ENCODE measurements at places on chromosomes 2 and 18. TPM values are rescaled to one million over a fixed set of nuclear protein-coding genes. Genes with fewer than 3 reads are reported as not detected.

GRCh38 chr18:79949697-79950487 is 1.6 kb downstream of the SLC66A2 start:
- no peak for DNase-seq

- no peak for DNase-seq
These were observed 13.8 kb downstream of the NBAS start for GRCh38 chr2:15547115-15547876.

GRCh38 chr2:60275958-60276357 is 277.5 kb downstream of the BCL11A start:
- DNase-seq: no peak

DNA sequence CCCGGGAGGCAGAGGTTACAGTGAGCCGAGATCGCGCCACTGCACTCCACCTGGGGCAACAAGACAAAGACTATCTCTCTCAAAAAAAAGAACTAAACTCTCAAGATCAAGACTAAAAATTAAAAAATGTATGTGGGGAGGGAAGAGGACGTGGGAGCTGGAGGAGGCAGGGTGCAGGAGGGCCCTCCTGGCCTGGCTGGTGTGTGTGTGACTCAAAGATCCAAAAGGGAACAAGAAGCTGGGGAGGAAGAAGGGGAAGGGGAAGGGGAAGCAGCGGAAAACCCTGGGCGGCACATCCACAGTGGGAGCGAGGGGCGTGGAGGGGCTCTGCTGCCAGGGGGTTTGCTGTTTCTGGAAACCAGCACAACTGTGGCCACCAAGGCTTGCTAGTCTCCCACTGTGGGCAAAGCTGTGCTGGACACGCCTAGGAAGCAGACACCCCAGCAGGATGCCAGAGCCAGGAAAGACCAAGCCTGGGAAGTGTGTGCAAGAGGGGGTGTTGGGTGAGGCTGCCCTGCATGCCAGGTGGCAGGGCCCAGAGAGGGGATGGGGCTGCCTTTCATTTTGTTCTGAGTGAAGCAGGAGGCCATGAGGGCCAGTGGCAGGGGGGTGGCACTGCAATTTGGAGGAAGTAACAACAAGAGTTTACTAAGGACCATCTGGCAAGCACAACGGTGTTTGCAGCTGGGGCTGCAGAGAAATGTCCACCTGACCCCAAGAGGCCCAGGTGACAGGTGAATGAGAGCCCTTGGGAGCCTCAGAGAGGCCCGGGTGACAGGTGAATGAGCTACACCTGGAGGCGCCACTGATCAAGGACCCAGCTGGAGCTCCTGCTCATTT is 44.5 kb downstream of the ANO7 start:
- DNase-seq: no peak

DNA sequence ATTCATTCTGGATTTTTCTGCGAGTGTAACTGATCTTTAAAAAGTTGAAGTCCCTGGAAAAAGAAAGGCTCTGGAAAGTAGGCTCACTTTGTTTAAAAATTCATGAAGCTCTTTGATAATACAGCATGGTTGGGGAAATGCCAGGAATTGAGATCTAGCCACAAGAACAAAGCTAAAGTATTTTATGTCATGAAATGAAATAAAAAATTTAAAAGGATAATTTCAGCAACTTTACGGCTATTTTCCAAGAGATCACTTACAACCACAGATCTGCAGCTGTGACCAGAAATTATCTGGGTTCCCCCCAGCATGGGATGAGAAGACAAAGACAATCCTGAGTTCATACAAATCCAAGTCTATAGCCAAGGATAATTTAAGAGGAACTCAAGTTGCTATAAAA is 25.3 kb upstream of the RFX8 start:
- DNase-seq: no peak

DNA sequence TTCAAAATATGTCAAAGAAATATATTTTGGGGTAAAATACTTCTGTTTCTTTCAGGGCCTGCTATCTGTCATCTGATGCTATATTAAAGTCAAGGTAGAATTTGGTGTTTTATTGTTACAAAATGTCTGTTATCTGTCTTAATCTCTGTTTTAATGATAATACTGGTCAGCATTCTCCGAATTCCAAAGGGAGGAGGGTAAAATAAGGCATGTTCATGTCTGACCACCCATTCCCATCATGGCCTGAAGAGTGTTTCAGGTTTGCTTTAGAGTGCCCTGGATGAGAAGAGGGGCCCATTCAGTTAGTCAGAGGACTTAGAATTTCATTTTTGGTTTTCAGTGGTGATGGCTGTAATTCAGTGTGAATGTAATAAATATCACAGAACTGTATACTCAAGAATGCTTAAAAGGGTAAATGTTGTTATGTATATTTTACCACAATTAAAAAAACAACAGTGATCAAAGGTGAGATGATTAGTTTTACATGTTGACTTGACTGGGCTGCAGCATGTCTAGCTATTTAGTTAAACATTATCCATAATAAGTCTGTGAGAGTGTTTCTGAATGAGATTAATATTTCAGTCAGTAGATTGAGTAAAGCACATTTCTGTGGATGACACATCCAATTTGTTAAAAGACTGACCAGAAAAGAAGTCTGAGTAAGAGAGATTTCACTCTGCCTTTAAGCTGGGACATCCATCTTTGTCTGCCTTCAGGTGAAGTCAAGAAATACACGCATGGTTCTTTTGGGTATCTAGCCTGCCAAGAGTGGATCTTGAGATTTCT is 467.9 kb upstream of the SYT4 start:
- no peak for DNase-seq

- DNase-seq: no peak
These were observed 74.8 kb downstream of the RBMS1 start for GRCh38 chr2:160418853-160419252.

GRCh38 chr2:98884658-98885057 is 51.4 kb downstream of the CRACDL start:
- no peak for DNase-seq

DNA sequence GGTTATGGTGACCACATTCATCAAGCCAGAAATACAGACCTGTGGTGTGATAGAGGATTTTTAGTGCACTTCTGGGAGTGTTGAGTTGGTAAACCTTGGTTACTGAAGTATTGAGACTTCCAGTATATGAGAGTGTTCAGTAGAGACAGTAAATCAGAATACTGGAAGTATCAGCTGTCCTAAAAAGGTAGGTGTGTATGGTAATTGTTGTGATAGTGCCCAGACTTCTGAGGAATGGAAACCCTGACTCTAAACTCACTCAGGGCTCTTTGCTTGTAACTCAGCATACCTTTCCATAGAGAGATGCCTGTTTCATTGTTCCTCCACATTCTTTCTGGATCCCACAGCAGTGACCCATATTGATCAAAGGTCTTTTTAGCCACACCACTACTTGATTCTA is 217.1 kb downstream of the SETBP1 start:
- DNase-seq: no peak

- no peak for DNase-seq
These were observed 395.5 kb upstream of the HNRNPA3 start for GRCh38 chr2:176817061-176817565.

- DNase-seq: no peak
These were observed 373.0 kb downstream of the RIT2 start for GRCh38 chr18:42742474-42742873.

DNA sequence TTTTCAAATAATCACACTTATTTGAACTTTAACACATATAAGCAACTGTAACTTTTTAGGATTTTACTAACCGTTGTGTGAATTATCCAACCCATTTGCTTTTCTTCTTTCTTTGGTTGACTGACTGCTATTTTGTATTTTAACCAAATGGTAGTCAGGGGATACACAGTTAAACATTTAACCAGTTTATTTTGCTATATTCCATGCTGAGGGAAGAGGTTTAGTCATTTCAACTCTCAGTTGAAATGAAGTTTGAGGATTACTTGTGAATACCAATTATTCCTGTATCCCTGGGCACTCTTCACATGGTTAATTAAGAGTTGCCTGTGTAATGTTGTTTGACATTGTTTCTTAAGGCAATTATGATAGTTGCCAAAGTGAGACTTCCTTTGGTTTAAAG is 1.9 kb downstream of the SPAG16 start:
- peak; percentile 20 for DNase-seq

DNA sequence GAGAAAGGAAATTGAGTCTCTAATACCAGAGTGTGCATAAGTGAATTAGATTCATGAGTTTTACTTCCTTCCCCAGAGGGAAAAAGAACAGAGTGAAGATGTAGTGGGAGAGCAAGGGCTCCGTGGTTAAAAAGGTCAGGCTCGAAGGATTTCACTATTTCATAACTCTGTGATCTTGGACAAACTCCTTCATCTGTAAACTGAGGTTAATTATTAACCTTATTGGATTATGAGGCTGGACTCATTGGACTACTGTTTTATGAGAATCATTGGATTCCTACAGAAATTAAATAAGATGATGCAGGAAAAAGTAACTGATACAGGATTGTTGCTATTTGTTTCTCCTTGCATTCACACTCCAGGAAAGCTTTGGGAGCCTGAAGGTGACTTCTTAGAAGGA is 45.0 kb downstream of the SRD5A2 start:
- peak; percentile 19 for DNase-seq

DNA sequence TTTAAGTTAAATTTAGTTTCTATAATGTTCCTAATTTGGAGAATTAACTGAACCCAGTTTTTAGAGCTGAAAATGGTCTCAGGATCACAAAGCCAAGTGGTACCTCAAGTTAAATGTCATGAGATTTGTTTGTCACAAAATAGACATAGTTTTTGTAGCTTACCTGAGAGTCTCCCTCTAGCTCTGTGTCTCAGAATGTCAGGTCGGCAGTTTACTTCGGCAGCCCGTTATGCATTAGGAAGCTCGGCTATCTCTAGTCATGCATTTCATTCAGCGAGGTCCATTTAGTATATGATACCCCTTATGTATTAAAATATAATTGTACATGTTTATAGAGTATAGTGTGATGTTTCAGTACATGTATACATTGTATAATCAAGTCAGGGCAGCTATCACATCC is 155.6 kb downstream of the EML6 start:
- DNase-seq: no peak

DNA sequence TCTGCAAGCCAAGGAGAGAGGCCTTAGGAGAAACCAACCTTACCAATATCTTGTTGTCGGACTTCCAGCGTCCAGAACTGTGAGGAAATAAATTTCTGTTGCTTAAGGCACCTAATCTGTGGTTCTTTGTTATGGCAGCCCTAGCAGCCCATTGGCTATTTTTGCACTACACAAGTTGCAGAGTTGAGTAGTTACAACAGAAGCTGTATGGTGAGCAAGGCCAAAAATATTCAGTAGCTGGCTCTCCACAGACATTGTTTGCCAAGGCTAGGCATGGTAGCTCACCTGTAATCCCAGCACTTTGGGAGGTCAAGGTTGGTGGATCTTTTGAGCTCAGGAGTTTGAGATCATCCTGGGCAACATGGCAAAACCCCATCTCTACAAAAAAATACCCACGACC is 27.1 kb upstream of the SCYGR1 start:
- no peak for DNase-seq

- DNase-seq: no peak
These were observed 479.9 kb upstream of the TNP1 start for GRCh38 chr2:217339753-217340152.

DNA sequence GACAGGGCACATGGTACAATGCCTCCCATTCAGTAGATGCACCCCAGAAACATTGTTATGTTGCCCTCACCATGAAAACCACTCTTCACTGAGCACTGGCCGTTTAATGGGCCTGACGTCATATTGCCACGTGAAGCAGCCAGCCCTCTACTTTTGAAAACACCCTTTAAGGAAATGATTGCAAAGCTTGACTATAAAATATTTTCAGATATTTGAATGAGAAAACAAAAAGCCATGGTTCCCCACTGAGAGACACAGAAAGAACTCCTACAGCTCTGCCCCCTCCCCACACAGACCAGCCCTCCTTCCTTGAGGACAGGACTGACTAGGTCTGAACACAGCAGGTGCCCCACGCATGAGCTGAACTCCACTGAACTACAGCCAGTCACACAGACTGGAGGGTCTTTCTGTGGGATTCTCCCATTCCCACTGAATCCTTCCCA is 349.1 kb downstream of the ANAPC1 start:
- DNase-seq: peak; percentile 74

- peak; percentile 52 for DNase-seq
These were observed 128.5 kb downstream of the QPCT start for GRCh38 chr2:37472959-37473358.

GRCh38 chr2:230156782-230157699 is 62.7 kb downstream of the SP110 start:
- no peak for DNase-seq

- DNase-seq: no peak
These were observed 228.7 kb downstream of the FSIP2 start for GRCh38 chr2:185967335-185967734.

- no peak for DNase-seq
These were observed 348.2 kb downstream of the CTNNA2 start for GRCh38 chr2:79861059-79861374.

GRCh38 chr2:241018051-241018891 is 19.9 kb downstream of the SNED1 start:
- no peak for DNase-seq

- no peak for DNase-seq
These were observed 108.4 kb downstream of the MEIS1 start for GRCh38 chr2:66543257-66543767.

DNA sequence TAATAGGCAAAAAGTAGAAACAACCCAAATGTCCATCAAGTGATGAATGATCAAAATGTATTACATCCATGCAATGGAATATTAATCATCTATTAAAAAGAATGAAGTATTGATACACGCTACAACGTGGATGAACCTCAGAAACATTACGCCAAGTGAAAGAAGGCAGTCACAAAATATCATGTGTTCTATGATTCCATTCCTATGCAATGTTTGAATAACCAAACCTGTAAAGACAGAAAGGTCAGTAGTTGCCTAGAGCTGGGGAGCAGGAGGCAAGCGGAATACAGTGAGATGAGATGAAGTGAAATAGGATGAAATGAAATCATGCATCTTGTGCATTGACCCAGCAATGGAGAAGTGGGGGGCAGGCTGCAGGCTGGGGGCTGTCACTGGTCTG is 17.9 kb upstream of the COL6A3 start:
- no peak for DNase-seq

GRCh38 chr2:20567159-20567925 is 83.6 kb downstream of the HS1BP3 start:
- no peak for DNase-seq

GPBAR1 gene
- 0.12 TPM for total RNA-seq

EN1 gene
- not detected for total RNA-seq

SEPTIN2 gene
- 226 TPM for total RNA-seq

AQP12B gene
- not detected for total RNA-seq

KYNU gene
- 187 TPM for total RNA-seq

ASB18 gene
- total RNA-seq: not detected

SCN9A gene
- total RNA-seq: 2.2 TPM

UNC80 gene
- total RNA-seq: not detected

TMEM17 gene
- 5.8 TPM for total RNA-seq

R3HDM1 gene
- 7.0 TPM for total RNA-seq

ALPG gene
- not detected for total RNA-seq

ALPP gene
- not detected for total RNA-seq

PER2 gene
- 1.0 TPM for total RNA-seq

SLC8A1 gene
- total RNA-seq: 9.6 TPM

SLC30A3 gene
- total RNA-seq: not detected

RPRD1A gene
- 37.3 TPM for total RNA-seq

ZNF385B gene
- not detected for total RNA-seq

TMEM247 gene
- total RNA-seq: not detected

SH3RF3 gene
- 0.20 TPM for total RNA-seq

SERPINB10 gene
- total RNA-seq: not detected

ANKMY1 gene
- 7.5 TPM for total RNA-seq
